ENCODE measurements at places on chromosomes 1 and 21.

GRCh38 chr1:54481201-54481884, 66.7 kb upstream of the ACOT11 start:
- no peak for DNase-seq

- no peak for DNase-seq
These were observed 236.2 kb downstream of the NFIA start for GRCh38 chr1:61318319-61319125.

DNA sequence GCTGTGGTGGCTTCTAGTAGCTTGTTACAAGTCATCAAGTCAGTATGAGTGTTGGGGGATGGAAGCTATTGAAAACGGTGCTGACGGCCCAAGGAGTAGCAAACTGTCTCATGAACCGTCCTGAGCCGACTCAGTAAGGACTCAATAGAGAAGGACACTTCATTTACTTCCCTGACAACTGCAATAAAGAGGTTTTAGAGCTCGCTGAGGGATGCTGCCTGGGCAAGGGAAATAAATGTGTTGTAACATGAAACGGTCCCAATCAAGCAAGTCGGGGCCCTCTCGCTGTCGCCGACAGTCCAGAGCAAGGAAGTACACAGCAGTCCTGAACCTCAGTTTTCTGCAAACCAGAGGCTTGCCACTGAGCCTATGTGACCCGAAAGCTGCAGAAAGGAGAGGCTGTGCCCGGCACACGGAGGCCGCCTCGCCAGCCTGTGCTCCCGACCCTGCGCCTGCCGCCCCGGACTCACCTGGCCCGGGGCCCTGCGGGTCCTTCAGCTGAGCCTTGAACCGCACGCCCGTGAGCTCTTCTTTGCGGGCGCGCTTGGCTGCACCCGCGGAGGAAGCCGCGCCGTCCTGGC, 423 bp downstream of the URB1 start:
- DNase-seq: no peak

- no peak for DNase-seq
These were observed 7.0 kb downstream of the TCEA3 start for GRCh38 chr1:23417570-23417969.

DNA sequence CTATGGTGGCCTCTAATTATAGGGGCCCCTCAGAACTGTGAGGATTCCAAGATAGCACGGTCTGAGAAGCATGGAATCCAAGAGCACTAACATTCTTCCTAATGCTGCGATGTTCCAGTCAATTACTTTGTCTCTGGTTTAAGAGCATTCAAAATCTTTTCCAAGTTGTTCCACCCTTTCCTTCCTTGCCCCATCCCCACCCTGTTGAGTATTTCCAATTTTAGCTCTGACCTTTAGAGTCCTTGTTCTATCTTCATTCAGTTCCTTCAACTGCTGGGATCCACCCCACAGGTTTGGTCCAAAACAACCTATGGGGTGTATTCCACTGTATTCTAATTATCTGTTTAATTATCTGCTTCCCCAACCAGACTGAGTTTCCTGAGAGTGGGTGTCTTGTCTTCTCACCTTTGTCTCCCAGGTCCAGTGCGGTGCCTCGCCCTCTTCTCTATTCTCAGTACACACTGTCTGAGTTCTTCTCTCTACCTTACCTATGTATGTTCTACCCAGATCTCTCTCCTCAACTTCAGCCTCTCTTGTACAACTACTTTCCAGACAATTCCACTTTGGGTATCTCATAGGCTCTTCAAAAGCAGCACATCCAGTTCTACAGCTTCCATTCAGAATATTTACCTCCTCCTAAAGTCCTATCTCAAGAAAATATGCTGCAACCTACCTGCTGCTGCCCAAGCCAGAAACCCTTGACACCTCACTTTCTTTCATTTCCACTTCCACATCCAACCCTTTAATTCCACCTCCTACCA, 25.0 kb upstream of the BCL9 start:
- DNase-seq: no peak

- DNase-seq: no peak
These were observed 96.6 kb upstream of the IPO9 start for GRCh38 chr1:201732351-201732750.

DNA sequence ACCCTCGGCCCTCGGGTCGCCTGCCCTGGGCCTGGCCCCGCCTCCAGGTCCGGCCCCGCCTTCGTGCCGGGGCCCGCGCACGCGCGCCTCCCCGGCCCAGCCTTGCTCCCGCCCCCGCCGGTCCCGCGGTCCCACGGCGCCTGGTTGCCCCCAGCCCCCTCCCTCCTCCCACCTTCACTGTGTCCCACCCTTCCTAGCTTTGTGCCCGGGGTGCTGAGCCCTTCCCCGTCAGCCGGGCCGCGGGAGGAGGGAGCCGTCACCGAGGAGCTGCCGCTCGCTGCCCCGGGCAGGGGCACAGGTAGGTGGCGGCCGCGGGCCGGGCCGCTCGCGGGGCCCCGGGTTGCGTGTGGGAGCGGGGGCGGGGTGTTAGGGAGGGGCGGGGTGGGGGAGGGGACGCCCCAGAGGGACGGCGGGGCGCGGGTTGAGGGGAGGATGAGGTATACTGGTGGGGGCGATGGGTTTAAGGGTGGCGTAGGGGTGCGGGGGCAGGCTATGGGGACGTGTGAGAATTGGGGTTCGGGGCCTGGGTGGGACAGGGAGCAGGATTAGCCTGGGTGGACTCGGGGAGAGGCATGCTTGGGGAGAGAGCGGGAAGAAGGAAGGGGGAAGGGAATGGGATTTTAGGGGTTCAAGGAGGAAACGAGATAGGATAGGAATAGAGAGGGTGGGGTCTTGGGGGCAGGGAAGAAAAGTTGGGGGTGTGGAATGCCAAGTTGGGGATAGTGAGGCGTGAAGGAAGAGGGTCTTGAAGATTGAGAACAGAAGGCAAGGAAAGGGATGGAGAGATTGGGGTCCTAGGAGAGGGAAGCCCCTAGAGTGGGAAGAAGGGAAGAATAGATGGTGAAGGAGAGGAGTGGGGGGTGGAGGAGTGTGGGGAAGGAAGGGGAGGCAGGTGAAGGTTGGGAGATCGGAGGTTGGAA, at the start of gene LRRC42:
Gene LRRC42, plus strand, starts transcription at position 99 of the 920 bp plus-strand sequence. CDS start 5,650 bp downstream, outside the sequence.
- peak; percentile 49 for DNase-seq

DNA sequence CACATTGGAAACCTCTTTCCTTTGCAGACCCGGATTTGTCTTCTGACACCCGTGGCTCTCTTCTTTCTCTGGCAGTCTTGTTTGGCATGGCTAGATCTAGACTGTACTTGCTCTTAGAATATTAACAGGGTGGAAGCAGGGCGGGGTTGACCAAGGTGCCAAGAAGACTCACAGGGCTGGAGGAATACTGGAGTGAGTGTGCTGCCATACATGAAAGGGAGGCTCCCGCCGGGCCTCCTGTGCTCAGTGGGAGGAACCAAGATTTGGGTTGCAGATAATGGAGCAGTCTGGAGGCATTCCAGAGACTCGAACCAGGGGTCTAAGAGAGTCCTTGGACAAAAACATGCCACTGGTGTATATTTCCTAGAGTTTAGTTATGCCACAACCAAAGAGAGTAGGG, 27.6 kb upstream of the SNX27 start:
- DNase-seq: no peak

- DNase-seq: no peak
These were observed 90.7 kb downstream of the RHOU start for GRCh38 chr1:228825840-228826484.

- DNase-seq: no peak
These were observed at the start of gene CYP4B1 for GRCh38 chr1:46798810-46799209. CYP4B1 (plus strand) TSS chr1:46799046; CDS start chr1:46799082, 36 bp downstream.

DNA sequence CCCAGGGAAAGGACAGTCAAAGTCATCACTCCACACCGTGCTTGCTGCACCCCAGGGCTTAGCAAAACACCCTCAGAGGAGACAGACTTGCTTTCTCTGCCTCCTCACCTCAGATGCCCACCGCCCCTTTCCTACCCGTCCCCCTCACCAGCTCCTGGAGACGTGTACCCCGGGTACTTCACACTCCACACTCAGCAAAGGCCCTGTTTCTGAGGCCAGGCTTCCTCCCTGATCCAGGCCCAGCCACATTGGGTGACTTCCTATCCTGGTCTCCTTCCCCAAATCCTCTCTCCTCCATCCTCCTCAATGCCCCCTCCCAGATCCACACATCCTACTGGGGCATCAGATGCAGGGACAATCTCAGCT, 116.7 kb downstream of the DMRTB1 start:
- no peak for DNase-seq

- peak; percentile 63 for DNase-seq
These were observed 524 bp upstream of the TMCO4 start for GRCh38 chr1:19800076-19800804.

DNA sequence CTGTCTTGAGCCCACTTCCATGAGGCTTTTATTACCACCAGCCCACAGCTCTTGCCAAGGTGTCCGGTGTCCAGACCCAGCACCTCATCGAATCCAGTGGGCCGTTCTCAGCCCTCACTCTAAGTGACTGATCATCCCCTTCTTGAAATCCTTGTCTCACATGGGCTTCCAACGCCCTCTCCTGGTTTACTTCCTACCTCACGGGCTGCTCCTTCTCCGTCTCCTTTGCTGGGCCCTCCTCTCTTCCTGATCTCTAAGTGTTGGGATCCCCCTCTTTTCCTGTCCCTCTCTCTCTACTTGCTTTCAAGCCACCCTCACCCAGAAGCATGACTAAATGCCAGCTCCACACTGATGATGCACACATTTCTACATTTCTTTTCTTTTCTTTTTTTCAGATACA, 9.0 kb upstream of the RHBG start:
- no peak for DNase-seq

DNA sequence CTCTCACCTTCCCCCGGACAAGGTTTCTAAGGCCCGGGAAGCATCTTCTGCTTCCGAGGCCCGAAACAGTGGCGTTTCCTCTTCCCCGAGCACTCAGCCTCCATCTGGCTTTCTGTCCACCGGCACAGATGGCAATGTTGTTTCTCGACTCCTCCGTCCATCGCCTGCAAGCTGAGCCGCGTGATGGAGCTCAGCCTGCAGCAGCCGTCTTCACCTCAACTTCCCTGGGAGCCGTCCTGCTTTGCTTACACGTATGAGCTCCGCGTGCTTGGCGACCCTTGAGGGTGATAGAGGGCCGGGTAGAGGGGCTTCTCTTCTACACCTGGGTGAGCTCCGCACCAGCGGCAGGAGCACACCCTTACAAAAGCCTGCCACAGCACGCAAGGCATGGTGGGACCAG, 80.4 kb downstream of the AJAP1 start:
- DNase-seq: no peak

DNA sequence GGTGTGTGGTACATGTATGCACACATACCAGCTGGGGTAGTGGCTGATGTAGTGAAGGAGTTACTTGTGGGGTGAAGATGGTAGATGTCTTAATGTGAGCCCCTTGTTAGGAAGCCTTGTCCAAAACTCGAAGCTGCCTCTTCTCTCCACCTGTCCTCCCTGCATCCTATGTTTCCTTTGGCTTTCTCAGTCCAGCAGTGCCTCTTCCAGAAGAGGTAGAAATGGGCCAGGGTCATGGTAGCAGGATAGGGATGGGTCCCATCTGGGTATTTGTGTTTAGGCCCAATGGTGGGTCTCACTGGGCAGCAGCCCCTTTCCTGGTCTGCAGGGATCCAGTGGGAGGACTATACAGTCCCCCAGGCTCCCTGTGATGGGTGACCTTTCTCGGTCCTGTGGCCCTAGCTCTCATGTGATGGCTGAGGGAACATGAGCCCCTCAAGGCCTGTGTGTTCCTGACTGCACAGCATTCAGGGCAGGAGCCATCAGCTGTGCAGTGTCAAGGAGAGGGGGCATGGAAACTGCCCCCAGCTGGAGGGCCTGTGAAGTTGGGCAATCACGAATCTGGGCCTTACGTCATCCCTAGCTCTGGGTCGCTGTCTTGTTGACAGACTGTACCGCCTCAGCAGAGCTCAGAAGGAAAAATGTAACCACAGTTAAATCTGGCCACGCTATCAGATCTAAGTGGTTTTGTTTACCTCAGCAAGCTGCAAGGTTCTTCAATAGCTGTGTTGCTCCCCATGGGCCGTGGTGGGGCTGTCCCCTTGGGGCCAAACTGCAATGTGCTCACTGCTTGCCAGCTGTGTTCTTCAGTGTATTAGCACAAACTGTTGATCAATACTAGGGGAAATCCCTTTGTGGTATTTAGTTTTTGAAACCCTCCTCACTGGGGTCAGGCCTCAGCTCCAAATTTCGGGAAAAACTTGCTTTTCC, 82.7 kb downstream of the NOS1AP start:
- DNase-seq: no peak

GRCh38 chr1:68255301-68255700, 23.0 kb upstream of the WLS start:
- no peak for DNase-seq

- DNase-seq: no peak
These were observed 213.0 kb downstream of the LMX1A start for GRCh38 chr1:165143437-165144065.

DNA sequence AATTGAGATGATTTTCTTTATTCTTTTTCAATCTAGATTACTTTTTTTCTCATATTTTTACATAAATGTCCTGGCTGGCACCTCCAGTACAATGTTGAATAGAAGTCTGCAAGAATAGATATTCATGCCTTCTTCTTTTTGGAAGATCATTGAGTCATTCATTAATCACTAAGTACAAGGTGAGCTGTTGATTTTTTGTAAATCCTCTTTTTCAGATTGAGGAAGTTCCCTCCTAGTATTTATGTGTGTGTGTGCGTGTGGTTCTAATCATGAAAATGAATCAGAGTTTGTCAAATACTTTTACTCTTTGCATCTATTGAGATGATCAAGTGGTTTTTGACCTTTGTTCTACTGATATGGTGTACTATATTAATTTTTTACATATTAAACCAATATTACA, 859.3 kb downstream of the KCNT2 start:
- DNase-seq: no peak

- no peak for DNase-seq
These were observed 68.9 kb downstream of the UCK2 start for GRCh38 chr1:165896277-165896676.

- no peak for DNase-seq
These were observed 17.1 kb downstream of the DNASE2B start for GRCh38 chr1:84415396-84415795.

- no peak for DNase-seq
These were observed 145.1 kb downstream of the CSMD2 start for GRCh38 chr1:34019741-34020552.

GRCh38 chr1:18069903-18070302, 37.7 kb upstream of the IGSF21 start:
- no peak for DNase-seq

GRCh38 chr1:109713636-109714035, 1.6 kb downstream of the GSTM5 start:
- DNase-seq: no peak
